ENCODE measurements at places on chromosomes 6 and 20.
A peak's percentile ranks its signal among the peaks of the same experiment; 100 is the strongest.

DNA sequence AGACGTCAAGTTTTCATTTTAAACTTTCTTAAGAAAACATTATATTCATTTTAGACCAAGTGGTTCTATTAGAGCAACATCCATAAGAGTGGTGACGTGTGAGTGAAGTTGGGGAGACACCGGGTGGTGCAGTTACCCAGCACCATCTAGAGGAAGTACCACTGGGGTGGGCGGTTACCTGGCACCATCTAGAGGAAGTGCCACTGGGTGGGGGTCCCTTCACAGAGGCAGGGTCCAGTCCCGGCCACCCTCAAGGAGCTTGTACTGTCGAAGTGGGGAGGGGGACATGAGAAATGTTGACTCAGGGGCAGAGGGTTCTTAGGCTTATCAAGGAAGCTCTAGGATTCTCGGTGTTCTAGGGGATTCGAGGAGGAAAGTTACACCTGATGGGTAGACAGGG is 26.2 kb downstream of the PHACTR3 start:
- no peak for DNase-seq

- peak; percentile 17 for DNase-seq
Measured at GRCh38 chr20:46757754-46758678, 48.6 kb downstream of the SLC2A10 start.

- DNase-seq = no peak
Measured at GRCh38 chr20:38369389-38369788, 23.1 kb downstream of the LBP start.

GRCh38 chr6:63806573-63806913 is 170.9 kb downstream of the PHF3 start:
- DNase-seq = no peak

GRCh38 chr20:18796282-18796833 is 17.2 kb upstream of the SCP2D1 start:
- DNase-seq = no peak

DNA sequence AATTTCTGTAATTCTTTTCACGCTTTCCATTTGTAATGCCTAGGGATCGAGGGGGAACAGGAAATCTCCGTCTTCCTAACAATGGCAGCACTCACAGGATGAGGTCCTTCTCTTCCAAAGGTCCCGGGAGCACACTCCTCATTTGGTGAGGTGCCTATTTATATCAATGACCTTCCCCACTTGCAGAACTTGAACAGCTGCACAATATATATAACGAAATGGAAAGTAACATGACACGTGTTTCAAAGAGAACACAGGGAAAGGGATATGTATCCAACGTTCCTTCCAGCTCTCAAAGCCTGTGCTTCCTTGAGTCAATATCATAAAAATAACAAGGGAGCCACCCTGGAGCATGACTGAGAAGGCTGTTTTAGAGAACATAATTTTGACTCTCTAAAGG is 78.6 kb upstream of the RBM24 start:
- DNase-seq = no peak

DNA sequence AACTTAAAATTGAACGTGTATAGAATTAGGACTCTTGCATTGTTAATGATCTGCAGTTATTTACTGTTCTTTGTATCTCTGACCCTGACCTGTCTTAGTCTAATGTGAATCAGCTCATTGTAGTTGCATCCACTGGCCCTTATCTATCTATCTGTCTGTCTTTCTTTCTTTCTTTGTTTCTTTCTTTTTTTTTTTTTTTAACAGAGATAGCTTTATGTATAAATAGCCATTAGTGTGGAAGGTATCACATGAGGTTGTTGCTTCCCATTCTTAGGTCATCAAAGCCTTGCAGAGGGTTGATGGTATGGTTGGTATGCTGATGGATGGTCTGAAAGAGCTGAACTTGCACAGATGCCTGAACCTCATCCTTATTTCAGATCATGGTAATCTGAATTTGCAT is 59.9 kb downstream of the ENPP1 start:
- DNase-seq = no peak

GRCh38 chr20:39916236-39916765 is 772.7 kb downstream of the MAFB start:
- DNase-seq = no peak

- DNase-seq = no peak
Measured at GRCh38 chr6:150536835-150537234, 62.9 kb upstream of the PLEKHG1 start.

GRCh38 chr20:32159766-32160221 is 47.7 kb downstream of the PLAGL2 start:
- DNase-seq = no peak
